B cell (primary cell): ENCODE measurements at places on chromosomes 1 and 21. TPM values are rescaled to one million over a fixed set of nuclear protein-coding genes. Genes with fewer than 3 reads are reported as not detected.

SPATA45 gene
- 0.64 TPM in 1 of 2 replicates, not detected in the other for total RNA-seq

CASQ2 gene
- not detected in 2 replicates for total RNA-seq

PADI3 gene
- not detected in 2 replicates for total RNA-seq

C8A gene
- total RNA-seq = not detected in 2 replicates

HES3 gene
- total RNA-seq = not detected in 2 replicates

CDC7 gene
- total RNA-seq = 7.4 and 8.7 TPM in 2 replicates

GRCh38 chr21:35489389-35489980, 440.4 kb upstream of the RUNX1 start:
- DNase-seq = no peak

- no peak for DNase-seq
Measured at GRCh38 chr1:97013136-97013535, 291.6 kb downstream of the PTBP2 start.

DNA sequence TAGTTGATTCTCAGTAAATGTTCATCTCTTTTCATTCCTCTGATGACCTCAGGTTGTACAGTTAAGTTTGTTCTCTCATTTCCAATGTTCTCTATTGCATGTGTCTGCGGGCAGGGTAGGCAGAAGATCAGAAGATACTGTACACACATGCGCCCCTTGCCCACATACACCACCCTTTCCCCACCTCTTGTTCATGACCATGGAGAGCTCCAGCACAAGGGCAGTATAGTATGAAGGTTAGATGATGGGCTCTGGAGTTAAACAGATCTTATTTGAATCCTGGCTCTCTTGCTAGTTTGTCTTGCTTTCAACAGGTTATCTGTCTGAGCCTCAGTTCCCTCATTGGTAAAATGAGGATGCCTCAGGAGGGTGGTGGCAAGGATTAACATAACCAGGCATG, 17.8 kb upstream of the PLD5 start:
- DNase-seq = no peak

GRCh38 chr1:193365966-193366365, 179.6 kb upstream of the B3GALT2 start:
- no peak for DNase-seq

DNA sequence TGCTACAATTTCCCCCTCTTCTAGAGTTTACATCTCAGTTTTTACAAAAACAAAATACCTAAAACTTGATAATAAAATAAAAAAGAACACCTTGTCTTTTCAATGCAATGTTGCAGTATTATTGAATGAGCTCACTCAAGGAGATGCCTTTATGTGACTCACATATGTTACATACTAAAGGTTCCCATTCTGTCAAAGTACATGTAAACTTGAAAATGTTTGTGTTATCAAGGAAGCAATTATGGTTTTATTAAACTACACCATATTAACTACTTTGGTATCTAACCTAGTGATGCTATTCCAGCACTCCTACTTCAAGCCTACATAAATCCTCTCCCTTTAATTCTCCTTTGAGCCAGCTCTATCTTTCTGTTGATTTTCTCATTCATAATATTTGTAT, 658.3 kb downstream of the PTPRC start:
- DNase-seq = no peak

DNA sequence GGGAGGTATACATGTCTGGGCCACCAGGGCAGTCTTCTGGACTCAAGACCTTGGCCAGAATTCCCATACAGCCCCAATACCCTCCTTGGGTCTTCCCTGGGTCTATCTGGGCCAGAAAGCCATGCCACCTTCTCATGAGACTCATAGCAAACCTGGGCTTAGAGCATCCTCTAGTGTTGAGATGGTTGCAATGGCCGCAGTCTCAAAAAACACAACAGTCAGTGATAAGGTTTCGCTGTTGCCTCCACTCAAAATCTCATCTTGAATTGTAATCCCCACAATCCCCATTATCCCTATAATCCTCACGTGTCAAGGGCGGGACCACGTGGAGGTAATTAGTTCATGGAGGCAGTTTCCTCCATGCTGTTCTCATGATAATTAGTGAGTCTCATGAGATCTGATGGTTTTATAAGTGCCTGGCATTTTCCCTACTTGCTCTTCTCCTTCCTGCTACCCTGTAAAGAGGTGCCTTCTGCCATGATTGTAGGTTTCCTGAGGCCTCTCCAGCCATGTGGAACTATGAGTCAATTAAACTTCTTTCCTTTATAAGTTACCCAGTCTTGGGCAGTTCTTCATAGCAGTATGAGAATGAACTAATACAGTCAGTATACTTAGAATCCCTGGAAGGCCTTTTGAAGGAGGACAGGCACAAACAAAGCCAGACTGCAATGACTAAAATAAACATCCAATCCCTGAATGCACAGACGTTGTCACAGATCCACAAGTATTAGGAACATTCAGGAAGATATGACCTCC, 77.0 kb downstream of the CTH start:
- DNase-seq = peak; percentile 33

GRCh38 chr1:197884173-197884572, 18.3 kb upstream of the C1orf53 start:
- no peak for DNase-seq

- DNase-seq = no peak
Measured at GRCh38 chr1:93426181-93426580, 21.7 kb upstream of the FNBP1L start.

GRCh38 chr1:6646499-6647148, 22.0 kb downstream of the THAP3 start:
- peak; percentile 63 for DNase-seq

DNA sequence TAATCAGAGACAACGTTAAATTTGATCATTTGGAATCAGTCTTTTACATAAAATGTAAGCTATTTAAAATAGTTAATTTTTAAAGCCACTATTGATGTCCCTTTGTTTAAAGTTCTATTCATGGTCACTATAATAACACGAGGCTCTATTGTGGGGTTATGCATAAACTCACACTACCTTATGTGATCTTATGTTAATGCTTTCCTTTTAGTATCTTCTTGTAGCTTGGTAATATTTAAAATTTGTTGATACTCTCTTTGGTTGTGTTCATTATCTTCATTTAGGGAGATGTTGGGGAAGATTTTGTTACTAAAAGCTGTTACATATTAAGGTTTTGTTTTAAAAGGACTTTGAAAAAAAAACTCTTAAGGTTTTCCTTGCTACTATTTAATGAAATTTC, 1.2 kb downstream of the B3GALT2 start:
- DNase-seq = no peak

DNA sequence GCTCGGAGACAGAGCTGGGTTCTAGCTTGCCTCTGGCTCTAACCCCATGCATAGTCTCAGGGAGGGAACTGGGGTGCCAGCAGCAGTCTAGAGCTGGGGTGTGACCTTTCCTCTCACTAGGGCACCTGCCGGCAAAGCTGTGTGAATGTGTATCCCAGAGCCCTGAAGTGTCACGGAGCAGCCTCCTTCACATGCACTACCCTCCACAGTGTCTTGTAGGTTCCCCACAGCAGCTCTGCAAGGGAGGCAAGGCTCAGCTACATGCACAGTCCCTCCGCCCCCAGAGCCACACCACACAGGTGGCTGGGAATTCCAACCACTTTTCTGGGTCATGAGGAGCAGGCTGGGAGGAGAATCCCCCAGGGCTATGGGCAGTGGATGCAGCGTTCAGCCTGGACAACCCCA, 7.7 kb upstream of the HPCA start:
- peak; percentile 2 for DNase-seq
